A549 treated with CpdA at 1 μM for 4 hours (cell line): ENCODE measurements at places on chromosomes 7 and 10. TPM values are rescaled to one million over a fixed set of nuclear protein-coding genes. Genes with fewer than 3 reads are reported as not detected.

The CTAGE4 gene
- total RNA-seq: not detected in 5 replicates

The PTF1A gene
- not detected in 5 replicates for total RNA-seq

The ZSCAN25 gene
- 8.1 to 10.8 TPM (median 9.7 TPM) in 5 replicates for total RNA-seq

The CYP3A5 gene
- total RNA-seq: 1.4 to 1.9 TPM (median 1.6 TPM) in 5 replicates

The CPN1 gene
- total RNA-seq: 0.17 to 0.51 TPM (median 0.24 TPM) in 5 replicates

The PALD1 gene
- 5.5 to 7.8 TPM (median 6.9 TPM) in 5 replicates for total RNA-seq

The RNF148 gene
- total RNA-seq: not detected in 5 replicates
